ENCODE measurements at places on chromosomes 7 and 10. TPM values are rescaled to one million over a fixed set of nuclear protein-coding genes. Genes with fewer than 3 reads are reported as not detected.

The TMEM140 gene
- 8.2 TPM for total RNA-seq

The CPVL gene
- total RNA-seq, result 48.3 TPM

The PRLHR gene
- total RNA-seq, result not detected

The TRIM50 gene
- not detected for total RNA-seq

The ADIRF gene
- 128 TPM for total RNA-seq

The BMPER gene
- total RNA-seq, result 8.4 TPM

The JCAD gene
- 113 TPM for total RNA-seq

The DPYSL4 gene
- 22.6 TPM for total RNA-seq

The OR13A1 gene
- total RNA-seq, result not detected

The ZNF488 gene
- 1.9 TPM for total RNA-seq

The CHST15 gene
- total RNA-seq, result 13.9 TPM

The PDE6C gene
- not detected for total RNA-seq

The LRIT1 gene
- total RNA-seq, result 1.1 TPM

The SCIN gene
- 7.6 TPM for total RNA-seq

The VSTM2A gene
- 3.9 TPM for total RNA-seq

The CYP2E1 gene
- total RNA-seq, result 3.7 TPM

The BLNK gene
- total RNA-seq, result 4.8 TPM

The ZNRF2 gene
- 23.0 TPM for total RNA-seq

The NKX6-2 gene
- not detected for total RNA-seq

The ARID5B gene
- 67.9 TPM for total RNA-seq

The PDCD4 gene
- total RNA-seq, result 120 TPM

The C10orf95 gene
- total RNA-seq, result 3.7 TPM

Measured in prostate gland (tissue), 2 donors.